ENCODE measurements at places on chromosomes 13 and 19. TPM values are rescaled to one million over a fixed set of nuclear protein-coding genes. Genes with fewer than 3 reads are reported as not detected.

GRCh38 chr19:964761-965694 is 19.1 kb upstream of the WDR18 start:
- H3K36me3 ChIP-seq: no peaks in the 10 kb centered on the region
- no peak for DNase-seq
- no peak overlapping the region for H3K4me3 ChIP-seq

The GRIN2D gene
- total RNA-seq: 6.2 TPM

GRCh38 chr19:38745316-38745715 is 1.0 kb upstream of the CAPN12 start:
- H3K36me3 ChIP-seq: no peaks in the 10 kb centered on the region
- H3K27ac ChIP-seq: no peak overlapping the region
- H3K4me1 ChIP-seq: 0 out of 2 replicates have a peak, but pooled peaks cover 4% of the 10 kb centered on the region
- no peak for DNase-seq
- no peaks in the 10 kb centered on the region for H3K27me3 ChIP-seq

- DNase-seq: no peak
- no peaks in the 10 kb centered on the region for H3K36me3 ChIP-seq
- no peak overlapping the region for H3K4me3 ChIP-seq
- H3K4me1 ChIP-seq: no peaks in the 10 kb centered on the region
These were observed 348.0 kb downstream of the TEX29 start for GRCh38 chr13:111668451-111668850.

The QPCTL gene
- 19.4 TPM for total RNA-seq

DNA sequence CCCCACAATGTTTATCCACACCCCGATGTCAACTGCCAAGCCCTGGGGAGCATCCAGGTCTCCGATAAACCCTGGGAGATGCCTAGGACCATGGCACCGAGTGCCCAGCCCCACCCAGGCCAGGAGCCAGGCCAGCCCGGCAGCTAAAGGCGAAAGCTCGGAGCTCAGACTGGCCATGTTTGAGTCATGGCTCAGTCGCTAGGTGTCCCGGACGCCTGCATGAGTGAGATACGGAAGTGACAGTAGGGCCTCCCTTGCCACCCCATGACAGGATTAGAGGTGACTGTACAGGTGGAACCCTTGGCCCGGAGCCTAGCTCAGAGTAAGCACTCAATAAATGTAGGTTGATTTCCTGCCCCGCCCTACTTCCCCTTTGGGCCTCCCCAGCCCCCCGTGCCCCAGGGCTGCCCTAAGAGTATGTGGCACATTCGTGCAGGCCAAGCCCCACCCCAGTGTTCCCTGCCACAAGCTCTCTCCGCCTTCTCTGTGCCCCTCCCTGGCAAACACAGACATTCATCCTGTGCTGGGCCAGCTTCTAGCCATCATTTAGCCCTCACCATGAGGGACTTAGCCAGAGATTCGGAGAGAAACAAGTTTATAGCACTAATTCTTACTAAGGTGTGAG is 5.8 kb upstream of the TPM4 start:
- H3K27me3 ChIP-seq: no peaks in the 10 kb centered on the region
- peaks cover 11% of the 10 kb centered on the region for H3K4me1 ChIP-seq
- H3K36me3 ChIP-seq: peaks cover 3% of the 10 kb centered on the region
- peak overlapping the region; percentile 54 for H3K27ac ChIP-seq

DNA sequence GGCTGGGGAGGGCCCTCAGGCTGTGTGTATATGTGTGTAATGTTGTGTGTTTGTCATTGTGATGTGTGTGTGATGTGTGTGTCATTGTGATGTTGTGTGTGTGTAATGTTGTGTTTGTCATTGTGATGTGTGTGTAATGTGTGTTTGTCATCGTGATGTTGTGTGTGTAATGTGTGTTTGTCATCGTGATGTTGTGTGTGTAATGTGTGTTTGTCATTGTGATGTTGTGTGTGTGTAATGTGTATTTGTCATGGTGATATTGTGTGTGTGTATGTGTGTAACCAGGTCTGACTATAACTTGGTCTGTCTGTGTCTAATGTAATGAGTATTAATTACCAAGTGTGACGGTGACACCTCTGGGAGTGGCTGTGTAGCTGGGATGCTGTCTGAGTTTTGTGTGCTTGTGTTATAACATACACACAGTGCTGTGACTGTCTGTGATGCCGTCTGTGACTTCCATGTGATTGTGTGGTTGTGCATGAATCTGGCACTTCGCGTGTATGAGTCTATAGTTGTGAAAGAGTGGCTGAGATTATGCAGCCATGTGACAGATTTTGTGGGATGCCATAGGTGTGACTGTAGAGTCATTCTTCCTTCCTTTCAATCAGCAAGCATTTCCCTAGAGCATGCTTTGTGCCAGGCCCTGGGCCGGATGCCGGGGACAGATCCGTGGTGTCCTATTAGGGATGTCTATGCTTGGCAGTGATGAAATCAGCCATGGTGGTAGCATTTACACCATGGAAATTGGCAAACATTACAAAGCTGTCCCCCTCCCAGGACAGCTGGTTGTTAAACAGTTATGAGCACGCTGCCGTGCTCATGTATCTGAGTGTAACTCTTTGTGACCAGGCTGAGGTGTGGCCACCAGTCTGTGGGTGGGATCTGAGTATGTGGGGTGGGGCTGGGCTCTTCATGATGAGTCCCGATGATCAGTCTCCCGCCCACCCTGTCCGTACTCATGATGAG is 6.4 kb downstream of the TNFSF14 start:
- H3K4me1 ChIP-seq: no peaks in the 10 kb centered on the region
- H3K27ac ChIP-seq: no peak overlapping the region
- DNase-seq: no peak
- no peaks in the 10 kb centered on the region for H3K36me3 ChIP-seq

Measured in Panc1 (cell line).